Stimulated activated CD4-positive, alpha-beta T cell treated with anti-CD3 and anti-CD28 coated beads, Interleukin-1b, Interleukin-23, amount 100 ng/mL, for 4 hours (primary cell): ENCODE measurements at places on chromosomes 7 and 10.

GRCh38 chr7:25187932-25188331, 40.4 kb downstream of the NPVF start:
- no peak for DNase-seq

GRCh38 chr7:45069444-45070253, 19.1 kb downstream of the NACAD start:
- DNase-seq: no peak

DNA sequence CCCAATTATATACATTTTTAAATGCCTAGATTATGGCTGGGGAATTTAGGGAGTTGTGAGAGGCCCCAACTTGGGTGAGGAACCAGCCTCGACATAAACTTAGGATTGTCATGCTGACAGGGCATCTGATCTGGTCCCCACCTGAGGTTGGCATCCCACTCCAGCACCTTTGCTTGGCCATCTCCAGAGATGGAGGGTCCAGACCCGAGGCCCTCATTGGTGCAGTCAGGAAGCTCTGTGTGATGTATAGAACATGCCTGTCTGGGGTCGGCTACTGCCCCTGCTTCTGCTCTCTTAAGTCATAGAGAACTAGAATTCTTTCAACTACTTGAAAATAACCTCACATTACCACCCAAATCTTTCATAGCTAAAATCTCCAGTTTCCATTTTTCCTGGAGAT, 153.8 kb downstream of the NRF1 start:
- DNase-seq: no peak

- DNase-seq: no peak
These were observed 6.0 kb downstream of the RBP3 start for GRCh38 chr10:47354165-47354564.

DNA sequence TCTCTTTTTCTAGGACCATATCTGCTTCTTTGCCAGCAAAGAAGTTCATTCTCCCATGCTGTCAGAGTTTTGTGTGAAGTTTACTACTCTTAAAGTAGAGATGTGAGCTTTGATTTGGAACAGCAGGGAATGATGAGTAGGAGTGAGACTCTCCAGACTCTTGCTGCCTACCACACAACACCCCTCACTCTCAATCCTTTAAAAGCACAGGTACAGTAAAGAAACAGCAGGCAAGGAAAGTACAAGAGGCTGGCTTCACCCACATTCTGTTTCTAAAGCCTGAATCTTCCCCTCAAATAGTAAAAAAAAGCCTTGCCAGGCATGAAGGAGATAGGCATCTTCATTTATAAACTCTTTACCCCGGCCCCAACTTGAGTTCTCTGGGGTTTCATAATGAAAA, 97.3 kb downstream of the ARMH3 start:
- DNase-seq: no peak

- no peak for DNase-seq
These were observed 17.6 kb upstream of the GPR26 start for GRCh38 chr10:123648595-123648994.

DNA sequence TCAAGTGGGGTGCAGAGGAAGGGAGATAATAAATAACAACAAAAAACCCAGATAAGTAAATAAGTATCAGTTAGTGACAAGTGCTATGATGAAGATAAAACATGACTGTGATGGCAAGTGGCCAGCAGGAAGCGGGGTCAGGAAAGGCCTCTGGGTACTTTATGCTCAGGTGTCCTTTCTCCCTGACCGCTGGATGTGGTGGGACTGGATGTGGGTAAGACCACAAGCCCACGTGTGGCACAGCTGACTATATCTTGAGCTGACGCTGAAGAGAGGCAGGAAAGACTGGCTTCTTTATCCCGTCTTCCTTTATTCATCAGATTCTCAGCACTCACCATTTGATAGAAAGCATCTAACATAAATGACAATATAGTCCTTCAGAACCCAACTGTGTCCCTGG, 87.8 kb downstream of the CREB5 start:
- DNase-seq: no peak

GRCh38 chr10:43006490-43006889, 70.4 kb upstream of the RET start:
- no peak for DNase-seq

DNA sequence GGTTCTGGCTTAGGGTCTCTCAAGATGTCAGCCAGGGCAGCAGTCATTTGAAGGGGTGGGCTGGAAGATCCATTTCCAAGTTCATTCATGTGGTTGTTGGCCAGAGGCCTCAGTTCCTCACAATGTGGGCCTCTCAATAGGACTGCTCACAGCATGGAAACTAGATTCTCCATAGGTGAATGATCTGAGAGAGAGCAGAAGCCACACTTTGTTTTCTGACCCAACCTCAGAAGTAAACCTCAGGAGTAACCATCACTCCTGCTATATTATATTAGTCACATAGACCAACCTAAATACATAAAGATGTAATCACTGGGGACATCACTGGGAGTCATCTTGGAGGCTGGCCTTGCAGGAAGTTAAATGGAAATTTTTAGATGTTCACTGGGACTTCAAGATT, 42.2 kb downstream of the GBF1 start:
- no peak for DNase-seq

DNA sequence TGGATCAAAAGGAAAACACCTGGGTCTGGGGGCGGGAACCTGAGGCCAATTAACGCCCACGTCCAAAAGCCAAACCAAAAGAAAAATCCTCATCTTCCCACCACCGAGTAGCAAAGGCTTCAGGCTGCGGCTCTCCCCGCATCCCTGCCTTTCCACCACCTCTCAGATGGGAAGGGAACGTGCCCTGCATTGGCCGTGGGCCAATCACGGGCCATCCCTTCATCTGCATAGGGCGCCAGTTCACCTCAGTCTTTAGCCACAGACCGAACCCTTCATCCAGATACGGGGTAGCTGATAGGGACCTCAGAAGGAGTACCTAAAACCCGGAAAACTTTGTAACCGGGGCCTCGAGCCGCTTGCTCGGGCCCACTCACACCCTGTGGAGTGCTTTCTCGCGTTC, 626 bp downstream of the PRPF18 start:
- no peak for DNase-seq

- DNase-seq: no peak
These were observed 780.1 kb downstream of the PHTF2 start for GRCh38 chr7:78578686-78579085.

DNA sequence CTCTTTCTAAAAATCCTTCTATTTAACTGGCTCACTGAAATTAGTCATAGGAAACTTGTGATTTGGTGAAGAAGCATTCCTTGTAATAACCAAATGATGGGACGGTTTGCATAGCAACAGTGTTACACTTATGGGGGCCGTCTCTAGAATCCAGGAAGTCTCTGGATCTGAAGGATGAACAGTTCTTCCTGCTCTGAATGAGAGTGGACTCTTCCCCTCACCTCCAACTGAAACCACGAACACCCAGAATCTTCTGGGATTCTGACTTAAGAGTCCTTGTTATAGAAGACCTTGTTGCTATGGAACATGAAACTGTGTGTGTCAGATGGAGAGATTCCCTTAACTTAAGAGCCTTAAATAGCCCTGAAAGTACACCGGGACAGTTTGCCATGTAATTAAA, 23.2 kb downstream of the NOLC1 start:
- DNase-seq: no peak

DNA sequence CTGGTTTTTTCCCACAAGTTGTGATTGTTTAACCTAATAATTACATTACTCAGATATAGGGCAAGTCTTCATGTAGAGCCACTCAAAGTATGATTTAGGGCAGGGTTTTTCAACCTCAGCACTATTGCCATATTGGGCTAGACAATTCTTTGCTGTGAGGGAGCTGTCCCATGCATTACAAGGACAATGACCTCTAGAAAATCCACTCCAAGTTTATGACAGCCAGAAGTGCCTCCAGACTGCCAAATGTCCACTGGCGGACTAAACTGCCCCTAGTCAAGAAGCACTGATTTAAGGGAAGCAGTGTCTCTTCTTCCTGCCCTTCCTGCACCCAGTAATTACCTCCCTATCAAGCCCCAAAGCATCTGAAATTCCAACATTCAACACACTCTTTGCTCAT, 54.4 kb downstream of the ZNF800 start:
- no peak for DNase-seq

DNA sequence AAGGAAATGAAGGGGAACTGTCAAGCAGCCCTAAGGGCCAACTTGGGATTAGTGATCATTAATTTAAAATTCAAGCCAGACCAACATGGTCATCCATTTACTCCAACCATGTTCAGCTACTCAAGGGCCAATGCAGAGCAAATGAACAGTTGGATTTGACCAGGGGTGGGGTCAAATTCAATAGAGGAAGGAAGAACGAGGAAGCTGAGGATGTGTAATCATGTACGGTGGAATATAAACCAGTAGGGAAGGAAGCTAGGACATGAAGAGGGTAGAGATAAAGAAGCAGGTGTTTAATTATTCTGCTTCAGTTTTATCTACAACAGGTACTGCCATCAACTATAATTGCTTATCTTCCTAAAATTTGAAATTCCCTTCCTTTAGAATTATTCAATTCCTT, 81.6 kb downstream of the HIBADH start:
- no peak for DNase-seq

- no peak for DNase-seq
These were observed 17.5 kb downstream of the KCNMA1 start for GRCh38 chr10:77619964-77620703.

GRCh38 chr10:68813559-68813958, 13.8 kb upstream of the STOX1 start:
- DNase-seq: no peak

- no peak for DNase-seq
These were observed 16.7 kb downstream of the PRTFDC1 start for GRCh38 chr10:24935504-24936292.

GRCh38 chr7:157890921-157891401, 554.2 kb downstream of the DNAJB6 start:
- DNase-seq: no peak

DNA sequence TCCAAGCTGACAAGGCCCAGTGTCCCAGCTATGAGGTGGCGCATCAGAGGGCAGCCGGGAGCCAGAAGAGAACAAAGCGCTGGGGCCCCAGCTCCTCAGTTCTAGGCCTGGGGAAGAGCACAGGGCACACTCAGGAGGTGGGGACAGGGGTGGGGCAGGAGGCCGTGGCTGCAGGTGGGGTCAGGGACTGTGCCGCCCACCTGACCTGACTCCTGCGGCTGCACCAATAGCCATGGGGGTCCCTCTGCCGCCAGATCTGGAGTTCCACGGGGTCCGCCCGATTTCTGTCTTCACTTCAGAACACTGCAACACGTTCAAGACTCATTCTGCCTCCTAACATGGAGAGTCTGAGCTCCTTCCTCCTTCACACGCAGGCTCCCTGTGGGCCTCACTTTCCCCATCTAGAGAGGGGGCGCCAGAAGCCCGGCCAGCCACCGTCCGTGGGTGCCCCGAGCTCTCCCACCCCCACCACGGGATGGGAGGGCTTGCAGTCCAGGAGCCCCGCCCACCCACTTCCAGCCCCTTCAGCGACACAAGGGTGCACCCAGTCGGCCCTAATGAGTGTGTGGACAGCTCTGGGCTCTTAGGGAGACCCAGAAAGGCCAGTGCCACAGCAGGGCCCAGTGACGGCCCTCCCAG, 278.3 kb downstream of the MAD1L1 start:
- DNase-seq: no peak

- DNase-seq: no peak
These were observed 3.7 kb upstream of the HOXA7 start for GRCh38 chr7:27160145-27160545.

DNA sequence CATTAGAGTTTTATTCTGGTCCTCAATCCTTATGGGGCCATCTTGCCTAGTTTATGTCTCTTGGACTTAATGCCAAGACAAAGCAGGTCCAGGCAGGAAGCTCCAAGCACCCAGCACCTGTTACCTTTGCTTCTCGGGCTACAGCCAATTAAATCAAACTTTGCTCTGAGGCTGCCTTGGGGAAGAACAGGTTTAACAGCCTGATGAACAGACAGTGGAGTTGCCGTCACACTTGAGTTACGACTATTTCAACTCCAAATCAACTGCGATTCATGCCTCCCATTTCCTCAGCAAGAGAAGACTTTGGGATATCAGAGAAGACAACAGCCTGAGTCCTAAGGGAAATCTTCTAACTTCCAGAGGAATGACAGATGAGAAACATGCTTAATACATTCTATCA, 62.2 kb downstream of the XPNPEP1 start:
- no peak for DNase-seq

GRCh38 chr10:71127773-71128172, 84.6 kb upstream of the UNC5B start:
- DNase-seq: no peak

- DNase-seq: no peak
These were observed 131.8 kb downstream of the SEMA3E start for GRCh38 chr7:83517035-83517700.

- no peak for DNase-seq
These were observed 10.7 kb downstream of the HECTD2 start for GRCh38 chr10:91420868-91421267.

GRCh38 chr7:123244768-123245167, 45.0 kb upstream of the SLC13A1 start:
- no peak for DNase-seq

- DNase-seq: no peak
These were observed 11.9 kb downstream of the ZNF862 start for GRCh38 chr7:149850007-149850594.
